ENCODE measurements at places on chromosomes 12 and 14.
A peak's percentile ranks its signal among the peaks of the same experiment; 100 is the strongest.

DNA sequence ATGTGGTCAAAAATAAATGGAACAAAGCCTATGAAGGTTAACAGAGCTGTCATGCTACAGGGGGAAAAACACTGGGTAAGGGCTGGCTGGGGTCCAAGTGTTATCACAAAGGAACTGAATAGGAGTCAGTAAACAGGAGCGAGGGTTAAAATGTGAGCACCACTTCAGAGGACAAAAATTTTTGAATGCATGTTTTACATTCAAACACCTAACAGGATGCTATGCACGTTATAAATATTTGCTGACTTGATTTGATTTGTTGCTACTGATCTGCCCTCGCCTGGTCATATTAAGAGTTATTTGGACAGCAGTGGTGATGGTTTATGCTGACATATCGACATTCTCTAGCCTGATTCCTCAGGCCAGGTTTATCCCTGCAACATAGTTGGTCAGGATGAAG lies 7.4 kb upstream of the KTN1 start:
- DNase-seq: no peak

GRCh38 chr14:71686677-71687076 lies 245.6 kb upstream of the RGS6 start:
- DNase-seq: no peak

DNA sequence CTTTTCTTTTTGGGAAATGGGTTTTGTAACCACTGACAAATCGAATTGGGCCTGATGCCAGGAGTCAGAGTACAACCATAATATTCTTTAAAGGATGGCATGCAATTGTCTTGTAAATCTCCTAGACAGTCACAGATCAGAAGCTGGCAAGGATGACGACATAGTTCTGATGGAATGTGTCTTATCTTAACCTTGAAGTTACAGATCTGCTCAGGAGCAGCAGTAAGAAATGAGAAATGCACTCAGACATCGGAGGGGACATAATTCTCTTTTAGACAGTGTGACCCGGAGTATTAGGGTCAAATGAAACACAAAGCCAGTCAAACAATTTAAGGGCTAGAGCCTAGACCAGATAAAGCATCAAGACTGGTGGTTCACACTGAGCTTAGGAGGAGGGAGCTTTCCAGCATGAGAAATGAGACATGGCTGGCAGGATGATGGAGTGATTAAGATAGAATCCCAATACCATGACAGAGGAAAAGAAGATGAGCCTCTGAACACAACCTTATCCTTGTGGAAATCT lies 17.5 kb downstream of the CBX5 start:
- DNase-seq: peak; percentile 65

DNA sequence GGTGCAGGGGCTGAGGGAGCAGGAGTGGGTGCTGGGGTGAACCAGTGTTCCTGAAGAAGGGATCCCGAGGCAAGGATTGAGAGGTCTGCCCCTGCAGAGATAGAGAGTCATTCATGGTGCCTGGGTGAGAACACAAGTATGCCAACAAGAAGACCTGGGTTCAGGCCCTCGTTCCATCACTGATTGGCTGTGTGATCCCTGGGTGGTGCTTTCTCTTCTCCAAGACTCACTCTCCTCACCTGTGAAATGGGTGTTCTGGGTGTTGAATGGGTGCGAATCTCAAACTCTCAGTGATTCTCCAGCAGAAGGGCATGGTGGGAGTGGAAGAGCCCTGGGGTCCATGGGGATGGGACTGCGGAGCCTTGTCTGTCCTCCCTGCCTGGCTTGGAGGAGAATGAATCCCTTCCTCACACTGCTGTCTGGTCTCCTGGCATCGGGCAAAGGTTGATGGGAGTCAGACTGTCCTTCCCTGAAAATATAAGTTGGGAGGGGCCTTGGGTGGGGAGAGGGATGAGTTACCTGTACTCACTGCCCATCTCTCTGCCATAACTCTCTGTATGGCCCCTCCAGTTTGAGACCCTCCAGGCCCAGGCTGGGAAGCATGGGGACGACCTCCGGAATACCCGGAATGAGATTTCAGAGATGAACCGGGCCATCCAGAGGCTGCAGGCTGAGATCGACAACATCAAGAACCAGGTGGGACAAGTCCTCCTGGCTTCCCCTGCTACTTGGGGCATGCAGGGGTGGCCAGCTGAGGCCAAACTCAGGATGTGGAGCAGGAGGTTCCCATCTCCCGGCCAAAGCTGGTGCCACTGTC lies 9.6 kb downstream of the KRT7 start:
- DNase-seq: no peak

DNA sequence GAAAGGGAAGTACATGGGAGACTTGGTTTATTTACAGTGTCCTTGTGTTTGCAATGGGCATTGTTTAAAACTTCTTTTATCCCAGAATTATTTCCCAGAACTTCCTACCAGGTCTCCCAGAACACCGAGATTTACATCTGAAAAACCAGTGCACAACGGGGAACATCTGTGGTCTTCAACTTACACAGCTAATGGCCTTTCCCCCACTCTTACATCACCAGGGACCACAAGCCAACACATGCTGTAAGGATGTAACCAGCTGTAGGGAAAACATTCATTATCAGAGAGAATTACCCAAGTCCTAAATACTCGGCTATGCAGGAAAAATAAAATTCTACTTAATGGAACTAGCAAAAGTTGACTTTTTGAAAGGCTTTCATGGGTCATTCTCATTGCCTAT lies 267.6 kb downstream of the DUSP6 start:
- no peak for DNase-seq

GRCh38 chr14:22263961-22264360 lies 325.1 kb downstream of the DAD1 start:
- no peak for DNase-seq

GRCh38 chr12:124837958-124838803 lies 25.5 kb downstream of the SCARB1 start:
- DNase-seq: no peak

- no peak for DNase-seq
Measured at GRCh38 chr14:34235643-34236300, 226.3 kb downstream of the SPTSSA start.

DNA sequence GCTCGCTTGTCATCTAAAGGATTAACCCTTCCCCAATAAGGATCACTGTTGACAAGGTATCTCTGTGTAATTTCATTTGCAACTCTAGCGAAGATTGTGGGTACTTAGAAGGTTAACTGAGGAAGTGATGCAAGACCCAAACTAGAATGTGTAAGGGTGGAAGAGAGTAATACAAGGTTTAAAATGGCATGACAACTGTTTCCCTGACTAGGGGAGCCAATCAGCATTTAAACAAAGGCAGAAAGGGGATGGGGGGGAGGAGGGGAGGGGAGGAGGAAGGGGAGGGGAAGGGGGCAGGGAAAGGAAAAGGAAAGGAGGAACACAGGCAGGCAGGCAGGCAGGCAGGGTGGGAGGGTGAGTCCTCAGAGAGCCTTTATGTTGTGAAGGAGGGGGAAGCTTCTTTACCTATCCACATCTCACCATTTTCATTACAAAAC lies 31.1 kb downstream of the NRDE2 start:
- no peak for DNase-seq

- peak; percentile 68 for DNase-seq
Measured at GRCh38 chr12:49121047-49121696, 10.0 kb downstream of the TUBA1B start.

- DNase-seq: no peak
Measured at GRCh38 chr14:50025073-50025472, 91.3 kb downstream of the VCPKMT start.

GRCh38 chr14:81336009-81336408 lies 64.1 kb downstream of the STON2 start:
- DNase-seq: no peak

GRCh38 chr12:17528394-17528793 lies 561.6 kb downstream of the RERGL start:
- DNase-seq: no peak

DNA sequence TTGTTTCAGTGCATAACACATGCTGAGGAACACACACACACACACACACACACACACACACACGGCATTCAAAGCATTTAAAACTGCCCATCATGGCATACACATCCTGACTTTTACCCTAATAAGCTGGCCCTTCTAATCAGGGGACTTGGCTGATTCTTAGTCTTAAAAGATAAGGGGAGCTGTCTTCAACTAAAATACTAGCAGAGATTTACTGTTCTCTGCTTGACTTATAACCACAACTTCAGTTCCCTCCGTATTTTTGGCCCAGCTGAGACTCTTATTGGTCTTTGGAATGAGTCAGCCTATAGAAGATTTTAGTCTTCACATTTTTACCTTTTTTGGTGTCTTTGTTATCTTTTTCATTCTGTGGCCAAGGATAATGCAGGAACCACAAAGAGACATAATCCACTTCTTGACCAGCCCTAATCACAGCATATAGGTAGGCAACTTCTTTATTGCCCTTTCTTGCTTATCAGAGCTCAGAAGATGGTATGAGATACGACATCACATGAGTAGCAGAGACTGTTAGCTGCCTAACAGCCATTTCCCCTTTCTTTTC lies 25.1 kb upstream of the SLC8A3 start:
- no peak for DNase-seq

DNA sequence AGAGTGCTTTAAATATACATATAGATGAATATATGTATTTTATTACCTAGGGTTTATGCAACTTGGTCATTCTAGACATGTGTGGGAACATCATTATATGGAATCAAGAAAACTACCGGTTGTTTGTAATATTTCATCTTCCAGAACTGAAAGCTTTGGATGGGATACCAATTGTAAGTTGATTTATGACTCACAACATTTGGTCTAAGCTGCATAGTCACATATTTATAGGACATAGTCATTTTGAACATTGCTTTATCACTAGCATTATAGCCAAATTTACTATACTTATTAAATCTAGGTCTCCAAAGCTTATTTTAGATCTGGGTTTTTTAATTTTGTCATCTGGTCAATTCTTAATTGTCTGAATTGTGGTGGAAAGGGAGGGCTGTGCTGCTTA lies 83.7 kb upstream of the PCNX4 start:
- DNase-seq: no peak

DNA sequence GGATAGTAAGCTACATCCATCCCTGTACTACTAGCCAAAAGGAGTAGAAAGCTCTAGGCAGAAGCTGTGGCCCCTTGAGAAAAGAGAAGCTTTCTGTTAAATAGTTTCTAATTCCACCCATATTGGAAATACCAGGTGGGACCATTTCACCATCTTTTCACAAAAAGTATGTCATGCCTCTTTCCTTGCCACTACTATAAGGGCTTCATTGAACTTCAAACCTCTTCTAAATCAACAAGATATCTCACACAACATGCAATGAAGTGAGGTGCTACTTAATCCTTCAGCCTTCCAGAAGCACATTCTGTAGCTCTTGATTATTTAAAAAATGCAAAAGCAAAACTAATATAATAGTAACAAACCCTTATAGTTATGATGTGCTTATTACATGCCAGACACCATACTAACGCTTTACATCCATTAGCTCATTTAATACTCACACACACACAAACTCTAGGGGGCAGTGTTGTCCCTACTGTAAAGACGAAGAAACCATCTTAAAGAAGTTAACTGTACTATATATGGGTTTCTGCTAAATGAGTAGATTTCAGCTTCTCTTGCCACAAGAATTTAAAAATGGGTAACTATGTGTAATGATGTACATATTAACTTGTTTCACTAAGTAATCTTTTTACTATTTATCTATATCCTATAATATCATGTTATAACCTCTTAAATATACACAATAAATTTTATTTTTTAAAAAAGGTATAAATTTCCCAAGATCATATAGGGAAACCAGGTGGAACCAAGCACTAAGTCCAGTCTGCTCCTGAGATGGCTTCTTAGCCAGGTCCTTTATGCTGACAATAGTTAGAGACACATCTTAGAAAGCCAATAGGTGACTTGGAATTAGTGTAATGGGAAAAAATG lies 124.4 kb downstream of the RPS29 start:
- peak; percentile 51 for DNase-seq

- DNase-seq: no peak
Measured at GRCh38 chr12:79818856-79819255, 116.0 kb downstream of the PPP1R12A start.

GRCh38 chr14:84025106-84026012 lies 1504.6 kb upstream of the FLRT2 start:
- DNase-seq: no peak

Measured in WERI-Rb-1 (cell line).